Cortex of kidney (tissue), 1 donor: ENCODE measurements at places on chromosomes 11 and 22.

DNA sequence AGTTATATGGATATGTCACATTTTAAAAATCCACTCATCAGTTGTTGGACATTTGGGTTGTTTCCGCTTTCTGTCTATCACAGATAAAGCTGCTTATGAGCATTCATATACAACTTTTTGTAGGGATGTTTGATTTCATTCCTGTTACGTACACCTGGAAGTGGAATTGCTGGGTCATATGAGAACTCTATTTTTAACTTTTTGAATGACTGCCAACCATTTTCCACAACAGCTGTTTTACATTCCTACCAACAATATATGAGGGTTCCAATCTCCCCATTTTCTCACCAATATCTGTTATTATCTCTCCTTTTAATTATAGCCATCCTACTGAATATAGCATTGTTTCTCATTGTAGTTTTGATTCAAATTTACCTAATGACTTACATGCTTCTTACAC is 172.0 kb downstream of the UVRAG start:
- DNase-seq: no peak

DNA sequence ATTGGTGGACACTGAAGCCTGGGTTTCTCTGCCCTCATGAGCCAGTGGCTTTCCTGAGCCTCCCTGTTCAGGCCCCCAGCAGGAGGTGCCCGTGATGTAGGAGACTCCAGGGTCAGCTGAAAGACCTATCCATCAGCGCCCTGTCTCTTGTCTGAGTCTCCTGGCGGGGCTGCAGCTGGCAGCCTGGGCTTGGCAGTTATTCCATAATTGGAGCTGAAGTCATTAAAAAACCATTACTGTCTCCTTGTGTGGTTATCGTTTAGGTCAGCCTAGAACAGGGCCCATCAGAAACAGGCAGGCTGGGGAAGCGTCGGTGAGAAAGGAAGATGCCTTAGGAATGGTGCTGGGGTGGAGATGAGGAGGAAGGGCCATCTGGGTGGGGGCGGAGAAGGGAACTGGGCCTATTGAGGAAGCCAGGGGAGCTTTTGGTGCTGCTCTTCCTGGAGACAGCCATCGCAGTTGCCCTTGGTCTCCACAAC is 5.0 kb downstream of the TUB start:
- no peak for DNase-seq

- no peak for DNase-seq
Measured at GRCh38 chr22:45503816-45504372, 1.2 kb downstream of the FBLN1 start.

DNA sequence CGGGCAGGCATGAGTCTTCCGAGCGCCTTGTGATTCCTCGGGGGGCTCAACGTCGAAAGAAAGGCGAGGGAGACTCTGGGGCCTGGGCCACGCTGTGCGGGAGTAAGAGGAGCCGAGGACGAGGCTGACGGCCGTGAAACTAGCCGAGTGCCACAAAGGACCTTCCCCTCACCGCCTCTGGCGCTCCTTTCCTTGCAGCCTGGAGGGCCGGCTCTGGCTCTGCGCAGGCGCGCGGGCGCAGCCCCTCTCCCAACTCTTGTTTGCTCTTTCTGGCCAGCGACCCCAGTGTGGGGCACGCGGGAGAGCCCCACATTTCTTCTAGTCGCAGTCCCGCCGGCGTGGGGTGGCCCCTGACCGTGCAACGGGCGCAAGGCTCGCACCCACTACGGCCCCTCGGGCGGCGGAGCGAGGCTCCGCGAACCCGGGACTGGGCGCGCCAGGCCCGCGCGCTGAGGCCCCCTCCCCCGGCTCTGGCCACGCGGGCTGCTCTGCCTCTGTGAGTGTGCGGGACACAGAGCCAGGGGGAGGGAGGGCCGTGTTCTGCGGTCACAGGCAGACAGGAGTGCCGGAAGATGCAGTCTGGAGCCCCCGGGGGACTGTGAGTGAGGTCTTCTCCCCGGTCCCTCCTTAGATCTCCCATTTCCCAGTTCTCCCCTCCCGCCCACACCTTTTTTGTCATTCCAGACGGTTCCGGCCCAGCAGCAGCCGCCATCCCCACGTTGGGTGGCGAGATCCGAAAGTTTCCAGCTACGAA is 1.0 kb upstream of the TOB2 start:
- DNase-seq: no peak

GRCh38 chr11:77127920-77128691 is at the start of gene MYO7A:
Gene MYO7A, plus strand, starts transcription at chr11:77128246. Its CDS starts 2,389 bp downstream, at chr11:77130635.
- DNase-seq: peak; percentile 23

DNA sequence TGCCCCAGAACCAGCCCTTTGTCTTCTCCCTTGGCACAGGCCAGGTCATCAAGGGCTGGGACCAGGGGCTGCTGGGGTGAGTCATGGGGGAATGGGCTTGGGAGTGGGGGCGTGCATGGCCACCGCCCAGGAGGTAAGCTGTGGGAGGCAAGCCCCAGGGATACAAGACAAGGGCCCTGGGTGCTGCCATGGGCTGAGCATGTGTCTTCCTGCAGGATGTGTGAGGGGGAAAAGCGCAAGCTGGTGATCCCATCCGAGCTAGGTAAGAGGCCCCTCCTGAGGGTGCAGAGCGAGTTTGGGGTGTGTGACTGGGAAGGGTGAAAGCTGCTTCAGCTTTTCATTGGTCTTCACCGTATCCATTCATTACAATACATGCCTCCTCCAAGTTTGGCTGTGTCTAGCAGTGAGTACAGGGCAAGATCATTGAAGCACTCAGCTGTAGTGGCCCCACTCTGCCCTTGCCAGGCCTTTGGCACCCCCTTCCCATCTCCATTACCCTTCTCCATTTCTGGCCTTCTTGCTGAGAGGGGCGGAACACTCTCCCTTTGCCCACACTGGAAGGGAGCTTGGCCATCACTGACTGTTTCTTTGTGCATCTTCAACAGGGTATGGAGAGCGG is 2.5 kb downstream of the FKBP2 start:
- DNase-seq: no peak

DNA sequence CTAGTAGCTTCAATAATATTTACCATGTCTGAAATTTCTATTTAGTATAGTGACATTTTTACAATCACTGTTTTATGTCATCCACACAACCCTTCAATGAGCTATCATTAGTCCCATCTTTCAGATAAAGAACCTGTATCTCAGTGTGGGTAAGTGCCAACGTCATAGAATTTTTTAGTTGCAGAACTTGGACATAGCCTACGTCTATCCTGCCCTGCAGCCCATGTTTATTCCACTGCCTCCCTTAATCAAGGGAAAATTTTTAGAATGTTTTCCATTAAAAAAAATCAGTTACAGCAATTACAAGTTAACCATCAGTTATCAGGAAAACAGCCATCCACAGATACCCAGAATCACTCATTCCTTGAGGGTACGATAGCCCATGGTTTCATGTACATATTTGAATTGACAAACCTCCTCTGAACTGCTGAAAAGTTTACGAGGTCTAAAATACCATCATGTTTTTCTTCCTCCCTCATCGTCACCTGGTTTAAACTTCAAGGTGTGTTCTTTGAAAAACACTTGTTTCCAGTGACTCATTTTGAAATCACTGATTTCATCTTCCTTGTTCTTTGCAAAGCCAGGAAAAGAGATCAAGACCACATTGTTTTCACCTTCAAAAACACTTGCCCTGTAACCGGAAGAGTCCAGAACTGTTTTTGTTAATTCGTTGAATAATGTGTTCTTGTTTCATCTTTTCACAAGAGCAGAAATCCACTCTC is 100.9 kb downstream of the FAM76B start:
- DNase-seq: no peak

DNA sequence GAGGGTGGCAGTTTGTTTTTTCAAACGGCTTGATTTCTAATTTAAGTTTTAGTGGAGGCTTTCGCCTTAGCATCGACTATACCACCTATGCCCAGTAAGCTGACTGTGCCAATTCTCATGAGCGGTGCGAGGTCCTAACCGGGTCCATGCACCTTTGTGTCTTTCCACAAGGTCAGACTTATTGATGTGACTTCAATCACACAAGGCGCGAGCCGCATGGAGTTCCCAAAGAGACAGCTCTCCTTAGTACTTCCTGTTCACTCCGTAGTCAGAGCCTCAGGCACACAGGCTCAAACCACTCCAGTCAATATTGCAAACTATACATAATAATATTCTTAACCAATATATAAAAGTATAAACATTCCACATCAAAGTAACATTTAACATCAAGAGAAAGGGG is 18.2 kb downstream of the ST14 start:
- DNase-seq: no peak

- DNase-seq: no peak
Measured at GRCh38 chr11:113835306-113835705, 40.1 kb downstream of the USP28 start.

GRCh38 chr11:45355706-45356041 is 69.5 kb upstream of the SYT13 start:
- no peak for DNase-seq

DNA sequence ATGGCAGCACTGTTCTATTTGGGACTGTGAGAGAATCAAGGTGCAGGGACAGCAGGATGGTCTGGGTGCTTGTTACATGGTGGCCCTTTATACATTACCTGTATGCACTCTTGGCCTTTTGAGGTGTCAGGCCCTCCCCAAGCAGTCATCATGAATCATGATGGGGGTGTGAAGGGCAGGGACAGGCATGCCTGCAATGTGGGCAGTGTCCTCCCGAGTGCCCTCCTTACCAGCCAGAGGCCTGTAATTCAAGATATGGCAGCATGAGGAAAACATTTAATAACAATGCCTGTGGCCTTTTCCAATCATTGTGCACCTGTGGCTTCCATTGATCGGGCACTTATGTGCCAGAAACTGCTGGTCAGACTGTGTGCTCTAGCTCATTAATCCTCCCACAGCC is 25.5 kb upstream of the CYP2D6 start:
- no peak for DNase-seq

DNA sequence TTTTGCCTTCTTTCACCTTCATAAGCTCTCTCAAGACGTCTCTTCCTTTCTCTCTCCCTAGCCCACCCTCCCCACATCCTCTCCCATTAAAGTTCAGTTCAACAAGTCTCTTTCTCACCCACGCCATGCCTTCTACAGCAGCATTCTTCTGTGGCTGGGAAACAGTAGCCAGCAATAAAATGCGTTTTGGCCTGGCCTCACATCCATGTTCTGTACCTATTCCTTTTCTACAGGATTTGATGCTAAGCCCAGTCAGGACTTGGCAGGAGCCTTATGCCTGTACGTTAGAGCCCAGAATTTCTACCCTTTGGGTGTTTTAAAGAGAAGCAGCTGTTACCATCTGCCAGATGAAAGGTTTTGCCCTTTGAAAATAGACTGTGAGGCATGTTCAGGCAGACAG is 7.1 kb upstream of the CD44 start:
- no peak for DNase-seq

DNA sequence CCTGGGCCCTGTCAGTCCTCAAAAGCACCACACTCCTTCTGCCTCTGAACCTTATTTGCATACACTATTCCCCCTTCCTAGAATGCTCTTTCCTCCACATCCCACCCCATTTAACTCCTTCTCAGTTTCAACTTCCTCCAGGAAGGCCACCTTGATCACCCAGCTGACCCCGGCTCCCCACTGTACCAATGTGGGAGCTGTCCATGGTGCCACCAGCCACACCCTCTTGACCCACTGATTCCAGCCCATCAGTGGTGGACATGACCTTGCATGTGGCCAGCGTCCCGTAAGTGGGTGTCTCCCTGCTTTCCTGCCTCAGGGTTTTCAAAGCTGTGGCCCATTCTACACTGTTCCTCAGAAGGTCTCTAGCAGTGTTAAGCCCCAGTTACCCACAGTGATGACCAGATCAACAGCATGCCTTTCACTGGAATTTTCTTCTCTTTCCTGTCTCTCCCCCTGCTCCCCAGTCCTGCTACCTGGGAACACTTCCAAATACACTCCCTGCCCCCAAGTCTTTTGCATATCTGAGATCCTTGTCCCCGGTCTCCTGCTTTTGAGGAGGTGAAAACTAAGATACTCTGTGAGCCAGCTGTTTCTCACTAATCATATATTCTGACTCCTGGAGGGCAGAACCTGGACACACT is 346.6 kb downstream of the MN1 start:
- no peak for DNase-seq

- no peak for DNase-seq
Measured at GRCh38 chr11:1502954-1503707, 16.6 kb upstream of the MOB2 start.

- DNase-seq: no peak
Measured at GRCh38 chr11:85752890-85753581, 57.9 kb downstream of the SYTL2 start.

DNA sequence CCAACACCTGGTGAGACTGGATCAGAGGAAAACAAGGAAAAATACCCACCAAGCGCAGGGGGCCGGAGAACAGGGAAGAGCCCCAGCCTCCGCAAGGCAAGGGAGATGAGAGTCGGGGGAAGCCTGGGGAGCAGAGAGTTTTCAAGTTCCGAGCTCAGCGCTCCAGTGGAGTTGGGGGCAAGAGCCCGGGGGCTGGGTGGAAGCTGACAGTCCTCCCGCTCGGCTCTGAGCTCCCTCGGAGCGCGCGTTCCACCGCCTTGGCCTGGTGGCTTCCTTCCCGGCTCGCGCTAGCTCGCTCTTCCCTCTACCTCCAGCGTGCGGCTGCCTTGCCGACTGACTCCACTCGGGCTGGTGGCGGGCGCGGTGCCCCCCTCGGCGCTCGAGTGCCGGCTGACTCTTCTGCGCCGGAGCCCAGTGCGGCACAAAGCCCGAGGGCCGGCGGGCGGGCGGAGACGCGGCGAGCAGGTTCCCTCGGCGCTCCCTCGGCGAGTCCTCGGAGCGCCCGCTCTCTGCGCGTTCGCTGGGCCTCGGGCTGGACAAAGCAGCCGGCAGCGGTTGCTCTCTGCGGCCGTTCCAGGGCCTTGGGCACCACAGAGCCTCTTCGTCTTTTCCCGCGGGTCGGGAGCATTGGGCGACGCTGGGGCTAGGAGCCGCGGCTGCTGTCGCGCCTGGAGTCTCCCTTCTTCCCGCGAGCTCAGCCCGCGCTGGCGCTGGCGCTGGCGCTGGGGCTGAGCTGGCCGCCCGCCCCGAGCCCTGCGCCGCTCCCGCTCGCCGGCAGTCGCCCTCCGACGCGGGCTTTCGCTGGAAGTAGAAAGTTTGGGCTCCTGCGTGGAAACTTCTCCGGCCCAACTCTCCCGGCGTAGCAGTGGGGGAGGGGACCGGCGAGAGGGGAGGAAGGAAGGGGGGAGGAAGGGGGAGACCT is 1.0 kb downstream of the PAX6 start:
- no peak for DNase-seq

DNA sequence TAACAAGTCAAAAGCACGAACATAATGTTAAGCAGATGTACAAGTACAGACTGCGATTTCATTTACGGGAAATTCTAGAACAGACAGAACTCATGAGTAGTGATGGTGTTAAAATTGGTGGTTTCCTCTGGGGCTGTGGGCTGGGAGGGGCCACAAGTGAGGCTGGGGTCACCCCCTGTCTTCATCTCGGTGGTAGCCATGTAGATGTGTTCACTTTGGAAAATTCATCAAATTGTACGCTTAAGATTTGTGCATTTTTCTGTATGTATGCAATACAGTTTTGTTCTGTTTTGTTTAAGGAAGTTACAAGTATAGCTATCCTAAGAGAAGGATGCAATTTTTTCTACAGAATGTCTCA is 504 bp upstream of the ASCC2 start:
- no peak for DNase-seq

- DNase-seq: no peak
Measured at GRCh38 chr11:126166413-126166812, 45.0 kb downstream of the RPUSD4 start.

GRCh38 chr11:65506772-65507505 is 8.1 kb downstream of the MALAT1 start:
- no peak for DNase-seq
